ENCODE measurements at places on chromosomes 6 and 20.

GRCh38 chr6:38355519-38355918 lies 284.2 kb downstream of the BTBD9 start:
- no peak for DNase-seq

DNA sequence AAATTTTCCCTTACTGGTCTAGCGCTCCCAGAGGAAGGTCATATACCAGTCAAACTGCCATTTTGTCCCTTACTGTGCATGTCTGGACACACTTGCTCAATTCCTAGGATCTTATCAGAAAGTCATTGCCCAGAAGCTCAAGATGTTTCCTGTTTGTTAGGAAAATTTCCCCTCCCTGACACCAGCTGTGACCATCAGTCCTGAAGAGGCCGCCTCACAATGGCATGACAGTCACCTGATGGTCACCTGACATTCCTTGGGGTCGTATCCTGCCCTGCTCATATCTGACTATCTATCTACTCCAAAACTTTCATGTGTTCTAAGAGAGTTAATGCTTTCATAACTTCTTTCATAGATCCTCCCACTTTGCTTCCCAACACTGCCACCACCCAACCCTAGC lies 219.9 kb downstream of the OTOR start:
- no peak for DNase-seq

DNA sequence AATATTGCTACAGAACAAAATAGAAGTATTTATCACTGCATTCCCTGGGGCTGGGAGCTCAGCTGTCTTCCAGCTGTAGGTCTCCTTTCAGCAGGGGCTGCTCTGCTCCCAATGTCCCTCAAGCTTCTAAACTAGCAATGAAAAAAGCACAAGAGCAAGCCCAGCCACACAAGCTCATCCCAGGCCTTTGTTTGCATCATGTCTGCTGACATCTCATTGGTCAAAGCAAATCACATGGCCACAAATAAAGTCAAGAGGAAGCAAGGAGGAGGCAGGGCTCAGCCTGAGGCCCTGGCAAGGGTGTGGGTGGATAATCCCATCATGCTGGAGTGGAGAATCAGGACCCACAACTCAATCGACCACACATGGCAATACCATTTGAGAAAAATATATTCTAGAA lies 2.2 kb upstream of the BFSP1 start:
- DNase-seq = no peak

- DNase-seq = no peak
These were observed 25.3 kb downstream of the FOXO3 start for GRCh38 chr6:108585921-108586536.

- no peak for DNase-seq
These were observed 28.1 kb downstream of the RIPOR3 start for GRCh38 chr20:50663095-50663821.

GRCh38 chr6:5089481-5090438 lies 4.6 kb downstream of the PPP1R3G start:
- DNase-seq = no peak

- DNase-seq = peak; percentile 15
These were observed 697 bp upstream of the CEP43 start for GRCh38 chr6:166998256-166999144.

GRCh38 chr6:123055256-123055655 lies 59.2 kb downstream of the CLVS2 start:
- no peak for DNase-seq

DNA sequence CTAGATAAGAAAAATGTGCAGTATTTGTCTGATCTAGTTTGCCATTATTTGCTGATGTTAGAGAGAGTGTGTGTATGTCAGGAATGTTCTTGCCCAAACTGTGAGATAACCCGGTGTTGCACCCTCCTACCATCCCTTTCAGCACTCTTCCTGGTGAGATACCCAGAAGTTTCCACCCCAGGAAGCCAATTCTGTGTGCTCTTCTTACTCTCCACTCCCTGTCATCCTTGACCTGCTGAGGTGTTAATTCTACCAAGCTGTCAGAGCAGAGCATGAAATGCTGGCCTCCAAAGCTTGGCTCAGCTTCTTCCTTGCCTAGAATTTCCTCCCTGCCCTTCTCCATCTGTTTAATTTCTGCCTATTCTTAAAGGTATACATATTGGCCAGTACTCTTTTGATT lies 237.3 kb upstream of the CNR1 start:
- DNase-seq = no peak

- no peak for DNase-seq
These were observed 11.9 kb upstream of the TGM3 start for GRCh38 chr20:2283706-2284423.

GRCh38 chr20:25372584-25373336 lies 17.9 kb downstream of the ABHD12 start:
- DNase-seq = no peak

DNA sequence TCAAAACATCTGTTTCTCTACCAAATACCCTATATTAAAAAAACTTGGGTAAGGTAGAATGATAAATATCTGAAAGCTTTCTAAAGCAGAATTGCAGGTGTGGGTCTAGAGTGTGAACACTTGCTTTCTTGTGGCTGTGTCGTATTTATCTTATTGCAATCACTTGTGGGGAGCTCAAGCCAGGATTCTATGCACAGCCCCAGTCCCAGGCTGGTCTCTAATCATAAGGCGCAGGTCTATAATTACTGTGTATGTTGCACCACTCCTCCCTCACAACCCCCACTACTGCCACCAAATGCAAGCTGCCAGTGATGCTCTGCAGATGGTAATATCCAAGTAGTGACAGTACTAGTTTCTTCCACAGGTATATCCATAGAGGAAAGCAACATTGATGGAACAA lies 2.2 kb upstream of the E2F3 start:
- no peak for DNase-seq

DNA sequence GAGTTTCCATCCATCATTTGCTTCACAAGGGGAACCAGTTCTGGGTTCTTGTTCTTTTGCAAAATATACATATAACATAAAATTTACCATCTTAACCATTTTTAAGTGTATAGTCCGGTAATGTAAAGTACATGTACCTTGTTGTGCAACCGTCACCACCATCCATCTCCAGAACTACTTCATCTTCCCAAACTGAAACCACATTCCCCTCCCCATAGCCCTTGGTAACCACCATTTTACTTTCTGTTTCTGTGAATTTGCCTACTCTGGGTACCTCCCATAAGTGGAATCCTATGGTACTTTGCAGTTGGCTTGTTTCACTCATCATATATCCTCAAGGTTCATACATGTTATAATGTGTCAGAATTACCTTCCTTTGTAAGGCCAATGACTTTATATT lies 70.3 kb upstream of the DSP start:
- DNase-seq = no peak

DNA sequence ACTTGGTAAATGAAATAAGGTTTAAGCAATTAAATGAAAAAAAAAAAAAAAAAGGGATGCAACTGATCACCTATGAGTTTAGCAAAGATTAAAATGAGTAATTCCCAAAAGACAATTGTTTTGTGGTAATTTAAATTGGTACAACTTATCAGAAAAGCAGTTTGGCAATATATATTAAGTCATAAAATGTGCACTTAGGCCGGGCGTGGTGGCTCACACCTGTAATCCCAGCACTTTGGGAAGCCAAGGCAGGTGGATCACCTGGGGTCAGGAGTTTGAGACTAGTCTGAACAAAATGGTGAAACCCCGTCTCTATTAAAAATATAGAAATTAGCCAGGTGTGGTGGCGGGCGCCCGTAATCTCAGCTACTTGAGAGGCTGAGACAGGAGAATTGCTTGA lies 7.9 kb downstream of the PHACTR2 start:
- no peak for DNase-seq

GRCh38 chr6:39893286-39893685 lies 41.0 kb downstream of the MOCS1 start:
- DNase-seq = no peak

DNA sequence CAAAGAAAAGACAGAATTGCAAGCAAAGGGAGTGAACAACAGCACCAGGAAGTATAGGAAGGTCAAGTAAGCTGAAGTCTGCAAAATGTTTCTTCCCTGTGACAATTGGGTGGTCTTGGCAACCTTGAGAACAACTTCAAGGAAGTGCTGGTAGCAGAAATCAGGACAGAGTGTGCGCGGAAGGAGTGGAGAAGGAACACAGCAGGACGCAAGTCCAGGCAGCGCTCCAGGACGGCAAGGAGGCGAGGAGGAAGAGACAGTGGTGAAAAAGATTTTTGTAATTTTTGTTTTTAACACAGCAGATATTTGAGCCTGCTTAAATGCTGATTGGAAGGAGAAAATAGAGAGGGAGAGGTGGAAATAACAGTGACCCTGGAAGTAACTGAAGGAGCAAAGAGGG lies 141.7 kb downstream of the F13A1 start:
- DNase-seq = no peak

DNA sequence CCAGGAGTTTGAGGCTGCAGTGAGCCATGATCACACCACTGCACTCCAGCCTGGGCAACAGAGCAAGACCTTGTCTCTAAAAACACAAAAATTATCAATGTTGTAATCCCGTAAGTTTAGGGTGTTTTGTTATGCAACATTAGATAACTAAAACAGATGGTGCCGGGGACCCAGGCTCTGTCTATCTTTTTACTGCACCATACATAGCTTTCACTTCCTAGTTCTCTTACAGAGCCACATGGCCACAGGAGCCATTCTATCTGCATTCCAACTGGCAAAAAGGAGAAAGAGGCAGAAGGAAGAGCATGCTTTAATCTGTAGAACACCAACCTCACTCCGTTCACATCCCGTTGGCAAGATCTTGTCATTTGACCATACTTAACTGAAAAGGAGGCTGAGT lies 5.4 kb upstream of the TCF15 start:
- DNase-seq = no peak

DNA sequence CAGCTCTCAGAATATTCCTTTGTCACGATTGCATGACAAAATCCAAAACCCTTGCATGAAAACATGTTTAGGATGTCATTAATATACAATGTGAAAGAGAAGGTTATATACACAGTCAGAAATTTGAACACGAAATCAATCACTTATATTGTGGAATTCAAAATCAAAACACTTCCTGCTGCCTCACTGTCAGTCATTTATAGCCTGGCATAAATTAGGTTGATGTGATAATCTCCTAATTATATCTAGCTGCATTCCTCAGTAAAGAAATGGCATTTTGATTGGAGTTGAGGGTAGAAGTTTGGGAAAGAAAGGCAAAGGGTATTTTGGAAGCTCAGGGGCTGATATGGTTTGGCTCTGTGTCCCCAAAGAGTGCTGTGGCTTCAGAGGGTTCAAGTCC lies 24.1 kb upstream of the BEND6 start:
- DNase-seq = no peak

GRCh38 chr20:19113343-19113930 lies 99.0 kb upstream of the SLC24A3 start:
- no peak for DNase-seq

DNA sequence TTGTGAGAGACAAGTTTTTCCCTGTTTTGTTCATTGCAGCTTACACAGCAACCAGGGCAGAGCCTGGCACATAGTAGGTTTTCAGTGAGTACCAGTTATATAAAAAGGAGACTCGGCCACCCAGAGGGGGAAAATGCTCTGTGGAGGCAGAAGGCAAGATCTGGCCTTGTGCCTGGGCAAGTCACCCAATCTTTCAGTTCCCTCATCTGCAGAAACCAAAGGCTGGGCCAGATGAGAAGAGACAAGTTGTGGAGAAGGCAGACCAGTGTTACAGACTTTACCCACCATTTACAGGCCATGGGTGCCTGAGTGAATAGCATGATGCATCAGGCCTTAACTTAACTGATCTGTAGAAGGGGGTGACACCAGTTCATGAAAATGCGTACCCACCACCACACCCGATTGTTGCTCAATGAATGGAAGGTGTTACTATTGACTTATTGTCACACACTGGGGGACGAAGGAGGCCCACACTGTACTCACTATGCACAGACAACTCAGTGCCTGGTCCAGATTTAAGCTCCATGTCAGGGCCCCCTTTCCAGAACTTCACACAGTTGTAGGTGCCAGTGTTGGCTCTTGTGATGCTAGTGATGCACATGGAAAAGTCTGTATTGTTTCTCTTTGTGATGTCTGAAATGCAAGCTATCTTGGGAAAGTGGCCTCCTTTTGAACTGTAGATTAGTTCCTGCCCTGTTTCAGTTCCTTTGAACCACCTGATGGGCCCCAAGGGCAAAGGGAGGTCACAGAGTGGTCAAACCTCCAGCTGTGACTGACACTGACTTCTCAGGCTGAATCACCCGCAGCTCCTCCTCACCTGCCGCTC lies 64.3 kb upstream of the SIRPG start:
- no peak for DNase-seq

DNA sequence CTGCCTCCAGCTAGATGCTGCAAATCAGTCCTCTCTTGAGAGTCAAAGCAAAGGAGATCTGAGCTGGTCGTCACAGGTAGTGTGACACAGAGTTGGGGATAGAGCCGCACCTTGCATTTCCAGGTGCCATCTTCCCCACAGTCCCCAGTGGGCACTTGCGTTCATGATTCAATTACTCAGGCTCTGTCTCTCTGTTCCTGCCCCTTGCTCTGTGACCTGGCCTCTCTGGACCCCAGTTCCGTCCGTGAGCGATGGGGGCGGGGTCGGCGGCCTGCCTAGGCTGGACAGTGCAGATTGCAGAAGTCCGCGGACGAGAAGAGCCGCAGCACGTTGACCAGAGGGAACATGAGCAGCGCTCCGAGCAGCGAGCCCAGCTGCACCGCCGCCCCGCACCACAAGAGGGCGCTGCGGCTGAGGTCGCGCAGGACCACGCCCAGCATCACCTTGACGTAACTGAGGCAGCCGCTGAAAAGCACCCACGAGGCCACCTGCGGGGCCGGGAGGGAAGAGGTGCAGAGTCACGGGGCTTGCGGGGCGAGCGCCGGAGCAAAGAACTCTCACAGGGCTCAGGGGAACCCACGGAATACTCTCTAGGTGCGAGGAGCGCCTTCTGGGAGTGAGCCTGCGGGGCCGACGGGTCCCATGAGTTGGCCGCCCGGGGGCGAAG lies 7.4 kb downstream of the SLC52A3 start:
- peak; percentile 27 for DNase-seq

- no peak for DNase-seq
These were observed 45.4 kb downstream of the RPF2 start for GRCh38 chr6:111027219-111027618.
